ENCODE measurements at places on chromosomes 16 and 17.

DNA sequence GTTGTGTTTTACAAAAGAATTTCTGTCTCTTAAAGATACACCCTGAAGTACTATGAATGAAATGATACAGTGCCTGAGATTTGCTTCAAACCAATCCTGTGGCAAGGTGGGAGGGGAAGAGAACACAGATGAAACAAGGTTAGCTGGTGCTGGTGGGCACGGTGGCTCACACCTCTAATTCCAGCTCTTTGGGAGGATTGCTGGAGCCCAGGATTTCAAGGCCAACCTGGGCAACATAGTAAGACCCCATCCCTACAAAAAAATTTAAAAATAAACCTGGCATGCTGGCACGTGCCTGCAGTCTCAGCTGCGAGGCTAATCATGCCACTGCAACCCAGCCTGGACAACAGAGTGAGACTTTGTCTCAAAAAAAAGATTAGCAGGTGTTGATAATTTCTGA lies 67.3 kb upstream of the FA2H start:
- no peak for DNase-seq

DNA sequence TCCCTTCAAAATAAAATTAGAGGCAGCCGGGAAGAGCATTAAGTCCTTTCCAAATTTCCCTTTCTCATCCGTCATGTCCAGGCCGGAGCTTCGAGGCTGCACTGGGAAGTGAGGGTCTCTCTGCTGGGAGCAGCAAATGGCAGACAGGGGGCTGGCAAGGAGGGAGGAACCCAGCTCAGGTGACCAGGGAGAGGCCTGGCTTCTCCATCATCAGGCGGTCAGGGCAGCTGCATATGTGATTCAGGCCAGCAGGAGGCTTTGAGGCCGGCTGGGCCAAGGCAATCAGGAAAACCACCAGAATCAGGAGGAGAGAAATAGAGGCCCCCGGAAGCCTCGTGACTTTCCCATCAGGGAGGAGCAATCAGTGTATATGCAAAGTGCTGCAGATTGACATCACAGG lies 85.0 kb upstream of the RPL38 start:
- DNase-seq, result no peak

DNA sequence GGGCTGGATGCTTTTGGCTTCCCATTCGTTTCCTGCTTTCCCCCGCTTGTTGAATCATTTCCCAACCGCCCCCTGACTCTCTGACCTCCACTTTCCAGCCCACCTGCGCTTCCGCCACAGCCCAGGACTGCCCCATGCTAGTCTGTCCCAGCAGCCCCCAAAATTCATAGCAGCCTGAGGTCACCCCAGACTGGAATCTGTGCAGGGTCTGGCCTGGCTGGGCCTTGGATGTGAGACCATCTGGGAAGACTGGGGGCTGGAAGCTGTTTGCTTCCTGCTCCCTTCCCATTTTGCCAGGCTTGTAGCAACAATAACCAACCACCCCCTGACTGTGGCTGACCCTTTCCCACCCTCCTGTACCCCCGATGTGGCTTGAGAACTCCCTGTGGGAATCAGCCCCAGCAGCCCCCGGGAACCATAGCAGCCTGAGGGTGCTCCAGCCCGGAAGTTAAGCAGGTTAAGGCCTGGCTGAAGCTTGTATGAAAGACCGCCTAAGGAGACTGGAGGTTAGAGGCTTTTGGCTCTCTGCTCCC lies 2290.8 kb downstream of the TP53TG3F start:
- no peak for DNase-seq

- no peak for DNase-seq
These were observed 2.1 kb downstream of the SLC16A6 start for GRCh38 chr17:68288804-68289203.

DNA sequence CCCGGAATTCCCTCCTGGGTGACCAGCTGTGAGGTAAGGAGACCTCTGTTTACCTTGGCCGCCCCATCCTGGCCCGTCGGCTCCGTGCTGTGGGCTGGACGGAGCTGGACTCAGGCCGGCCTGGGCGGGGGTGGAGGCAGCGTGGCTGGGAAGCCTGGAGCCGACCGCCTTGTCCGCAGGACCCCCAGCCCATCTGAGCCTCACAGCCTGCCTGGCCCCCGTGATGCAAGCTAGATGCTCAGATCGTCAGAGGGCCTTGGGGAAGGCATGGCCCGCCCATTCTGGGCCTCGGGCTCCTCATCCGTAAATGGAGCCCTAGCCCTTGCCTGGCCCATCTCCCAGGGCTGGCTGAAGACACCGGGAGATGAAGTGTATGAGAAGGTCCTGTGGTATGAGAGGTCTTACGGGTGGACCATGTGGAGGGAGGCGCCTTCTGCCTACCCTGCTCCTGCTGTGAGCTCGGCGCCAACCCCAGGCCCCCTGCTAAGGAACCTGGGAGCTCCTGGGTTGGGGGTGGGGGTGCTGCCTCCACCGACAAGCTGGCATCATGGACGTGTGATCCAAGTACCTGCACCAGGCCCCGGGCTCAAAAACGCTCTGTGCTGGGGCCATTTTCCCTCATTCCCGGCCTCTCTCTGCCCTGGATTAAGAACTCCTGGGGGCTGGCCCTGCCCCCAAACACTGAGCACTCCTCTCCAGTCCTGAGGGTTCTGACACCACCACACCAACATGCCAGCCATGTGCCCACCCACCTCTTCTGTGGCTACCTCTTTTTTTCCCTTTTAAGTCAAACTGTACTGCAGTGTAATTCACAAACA lies 5.4 kb upstream of the P2RX1 start:
- DNase-seq, result no peak

DNA sequence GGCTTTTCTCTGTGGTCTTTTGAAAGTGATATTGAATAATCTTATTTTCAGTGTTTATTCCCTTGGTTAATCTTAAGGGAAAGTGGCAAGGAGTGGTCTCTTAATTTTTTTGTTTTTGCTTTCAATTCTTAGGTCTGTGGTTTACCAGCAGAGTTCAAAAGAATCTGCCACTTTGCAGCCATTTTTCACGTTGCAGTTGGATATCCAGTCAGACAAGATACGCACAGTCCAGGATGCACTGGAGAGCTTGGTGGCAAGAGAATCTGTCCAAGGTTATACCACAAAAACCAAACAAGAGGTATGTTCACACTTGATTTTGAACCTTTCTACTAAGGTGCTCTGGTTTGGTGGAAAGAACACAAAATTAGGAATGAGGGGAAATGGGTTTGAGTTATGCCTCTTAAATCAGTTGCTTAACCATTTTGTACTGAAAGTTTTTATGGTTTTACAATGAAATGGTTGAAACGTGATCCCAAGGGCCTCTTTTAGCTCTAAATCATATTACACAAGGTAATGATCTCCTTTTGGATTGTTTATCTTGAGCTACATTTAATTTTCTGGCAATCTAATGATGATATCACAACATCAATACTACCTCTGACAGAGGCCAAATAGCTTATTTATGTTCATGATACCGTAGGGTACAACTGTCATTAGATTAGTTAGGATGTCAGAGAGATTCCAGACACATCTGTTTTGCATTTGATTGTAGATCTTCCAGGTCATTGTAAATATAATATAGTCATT lies 51.6 kb upstream of the CRISPLD2 start:
- no peak for DNase-seq

DNA sequence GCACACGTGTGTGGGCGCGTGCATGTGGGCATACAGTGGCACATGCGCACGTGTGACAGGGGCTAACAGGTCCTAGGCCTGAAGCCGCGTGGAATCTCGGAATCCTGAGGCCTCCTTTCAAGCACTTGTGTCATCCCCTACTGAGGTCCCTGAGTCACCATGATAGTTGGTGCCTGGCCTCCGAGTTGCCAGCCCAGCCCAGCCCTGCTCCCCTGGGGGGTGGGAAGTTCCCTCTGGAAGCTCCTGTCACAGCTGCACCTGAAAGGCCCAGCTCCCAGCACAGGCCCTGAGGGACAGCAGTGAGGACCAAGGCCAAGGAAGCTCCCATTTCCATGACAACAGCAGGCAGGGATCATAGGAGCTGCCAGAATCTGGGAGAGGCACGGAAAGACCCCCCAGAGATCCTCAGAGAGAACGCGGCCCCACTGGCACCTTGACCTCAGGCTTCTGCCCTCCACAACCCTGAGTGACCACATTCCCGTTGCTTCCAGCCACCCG lies 35.4 kb upstream of the ENPP7 start:
- DNase-seq, result no peak

GRCh38 chr16:11302977-11303376 lies 21.8 kb upstream of the PRM1 start:
- DNase-seq, result no peak

GRCh38 chr16:29911676-29912010 lies 11.4 kb downstream of the ASPHD1 start:
- no peak for DNase-seq

- DNase-seq, result no peak
These were observed 999 bp downstream of the CMC2 start for GRCh38 chr16:81005610-81006161.

DNA sequence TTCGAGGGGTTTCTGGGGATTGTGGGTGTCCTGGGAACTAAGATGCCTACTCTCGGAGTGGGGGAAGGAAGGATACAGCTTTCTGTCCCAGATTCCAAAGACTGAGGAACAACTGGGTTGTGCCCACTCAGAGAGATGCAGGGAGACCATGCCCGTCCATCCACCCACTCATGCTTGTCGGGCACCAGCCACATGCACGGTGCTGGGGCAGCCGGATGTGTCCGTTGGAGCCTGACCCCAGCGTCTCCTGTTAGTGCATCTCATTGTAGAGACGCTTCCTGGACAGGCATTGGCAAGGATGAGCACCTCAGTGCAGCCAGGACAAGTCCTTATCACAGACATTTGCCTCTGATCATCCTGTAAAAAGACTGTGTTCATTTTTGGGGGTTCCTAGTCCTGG lies 58.1 kb downstream of the METRNL start:
- DNase-seq, result no peak

DNA sequence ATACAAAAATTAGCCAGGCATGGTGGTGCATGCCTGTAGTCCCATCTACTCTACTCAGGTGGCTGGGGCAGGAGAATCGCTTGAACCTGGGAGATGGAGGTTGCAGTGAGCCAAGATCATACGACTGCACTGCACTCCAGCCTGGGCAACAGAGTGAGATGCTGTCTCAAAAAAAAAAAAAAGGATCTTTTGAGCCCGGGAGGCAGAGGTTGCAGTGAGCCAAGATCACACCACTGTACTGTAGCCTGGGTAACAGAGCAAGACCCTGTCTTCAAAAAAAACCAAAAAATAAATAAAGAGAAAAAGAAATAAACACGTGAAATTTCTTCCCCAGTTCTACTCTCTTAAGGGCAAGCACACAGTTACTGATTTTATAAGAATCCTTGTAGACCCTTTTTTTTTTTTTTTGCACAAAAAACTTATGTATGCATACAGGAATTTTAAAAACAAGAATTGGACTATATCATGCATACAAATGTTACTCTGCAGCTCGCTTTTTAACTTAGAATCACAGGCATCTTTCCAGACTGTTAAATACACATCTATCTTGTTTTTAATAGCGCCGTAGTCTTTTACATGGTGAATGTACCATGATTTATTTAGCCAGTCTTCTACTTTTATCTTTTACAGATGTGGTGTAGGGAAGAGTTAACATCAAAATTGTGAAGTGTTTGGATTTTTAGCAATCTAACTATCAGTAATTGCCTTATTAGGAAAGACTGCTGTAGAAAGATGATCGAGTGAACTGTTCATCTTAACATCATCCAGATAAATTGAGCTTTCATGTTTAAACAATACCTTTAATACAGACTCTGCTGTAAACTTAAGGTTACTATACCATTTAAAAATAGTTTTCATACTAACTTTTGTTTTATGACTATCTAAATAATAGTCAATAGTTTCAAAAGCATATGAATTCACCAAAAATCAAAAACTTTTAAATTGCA lies 14.6 kb downstream of the CDH3 start:
- no peak for DNase-seq

- no peak for DNase-seq
These were observed 1.0 kb downstream of the CMTM4 start for GRCh38 chr16:66695471-66695934.

DNA sequence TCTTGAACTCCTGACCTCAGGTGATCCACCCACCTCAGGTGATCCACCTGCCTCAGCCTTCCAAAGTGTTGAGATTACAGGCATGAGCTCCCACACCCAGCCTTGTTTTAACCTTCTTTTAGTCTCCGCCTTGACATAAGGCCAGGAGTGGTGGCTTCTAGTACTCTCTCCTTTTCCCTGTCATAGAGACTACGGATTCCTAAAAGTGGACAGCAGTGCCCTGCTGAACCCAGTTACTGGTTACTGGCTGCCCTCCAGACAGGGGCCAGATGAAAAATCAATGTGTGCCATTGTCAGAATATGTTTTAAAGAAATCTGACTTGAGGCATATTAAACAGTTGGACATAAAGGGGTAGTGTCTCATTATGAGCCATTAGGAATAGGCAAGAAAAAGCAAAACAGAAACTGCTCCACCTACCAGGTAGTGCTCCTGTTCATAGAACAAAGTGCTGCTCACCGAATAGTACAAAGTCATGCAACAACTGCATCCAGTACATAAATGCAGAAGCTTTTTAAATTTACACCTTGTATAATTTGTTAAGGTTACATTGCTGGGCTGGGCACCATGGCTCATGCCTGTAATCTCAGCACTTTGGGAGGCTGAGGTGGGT lies 32.1 kb downstream of the TRIM25 start:
- no peak for DNase-seq

DNA sequence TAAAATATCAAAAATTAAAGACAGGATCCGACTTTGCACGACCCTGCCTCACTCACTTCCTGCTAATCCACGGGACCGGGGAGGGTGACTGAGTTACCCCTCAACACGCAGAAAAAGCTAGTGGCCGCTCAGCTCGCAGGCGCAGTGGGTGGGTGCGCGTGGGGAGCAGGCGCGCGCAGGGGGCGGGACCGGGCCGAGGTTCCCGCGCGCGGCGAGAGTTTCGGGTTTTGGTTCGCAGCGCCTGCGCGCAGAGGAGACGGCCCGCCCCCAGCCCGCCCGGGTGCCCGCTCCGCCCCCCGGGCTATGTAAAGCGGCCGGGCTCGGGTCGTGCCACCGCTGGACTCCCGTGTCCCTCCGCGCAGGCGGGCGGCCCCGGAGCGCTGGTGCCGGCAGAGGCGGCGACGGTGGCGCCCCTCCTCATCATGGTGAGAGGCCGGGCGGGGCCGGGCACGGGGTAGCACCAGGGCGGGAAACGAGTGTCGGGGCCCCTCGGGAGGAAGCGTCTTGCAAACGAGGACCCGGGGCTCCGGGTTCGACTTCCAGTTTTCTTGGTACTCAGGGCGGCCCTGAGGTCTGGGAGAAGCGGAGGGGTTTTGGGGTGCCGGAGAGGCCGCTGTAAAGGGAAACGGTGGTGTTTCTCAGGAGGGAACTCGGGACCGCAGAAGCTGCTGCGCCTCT lies at the start of gene CNP:
TSS of gene CNP (plus strand) at position 333 of the 678 bp plus-strand sequence. CDS start at position 423, 90 bp downstream.
- DNase-seq, result peak; percentile 78

DNA sequence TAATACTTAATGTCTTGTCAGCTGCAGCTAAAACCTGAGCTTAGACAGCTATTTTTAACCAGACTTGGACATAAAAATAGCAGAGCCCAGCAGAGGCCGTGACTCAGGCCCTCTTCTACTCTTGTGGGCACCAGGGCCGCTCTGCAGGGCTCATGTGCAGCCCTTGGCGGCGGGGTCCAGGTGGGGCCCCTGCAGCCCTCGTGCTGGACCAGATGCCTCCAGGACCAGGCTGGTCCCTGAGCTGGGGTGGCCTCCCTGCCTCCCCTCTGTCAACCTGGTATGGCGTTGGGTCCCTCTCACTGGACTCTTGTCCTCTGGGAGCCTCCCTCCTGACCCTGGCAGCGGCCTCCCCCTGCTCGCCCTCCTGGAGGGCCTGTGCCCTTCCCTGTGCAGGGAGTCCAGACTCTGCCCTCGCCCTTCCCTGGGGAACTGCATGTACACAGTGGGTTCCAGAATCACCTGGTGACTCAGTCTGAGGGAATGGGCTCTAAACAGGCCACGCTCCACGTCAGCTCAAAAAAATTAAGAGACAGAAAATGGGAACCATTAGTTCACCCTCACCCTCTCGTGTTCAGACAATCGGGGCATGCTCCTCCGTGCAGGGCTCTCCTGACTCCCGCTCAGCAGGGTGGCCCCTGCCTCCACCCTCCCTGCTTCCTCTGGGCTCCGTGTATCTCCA lies 9.7 kb downstream of the CDK5R1 start:
- DNase-seq, result no peak
